ENCODE measurements at places on chromosomes 5 and 9.

DNA sequence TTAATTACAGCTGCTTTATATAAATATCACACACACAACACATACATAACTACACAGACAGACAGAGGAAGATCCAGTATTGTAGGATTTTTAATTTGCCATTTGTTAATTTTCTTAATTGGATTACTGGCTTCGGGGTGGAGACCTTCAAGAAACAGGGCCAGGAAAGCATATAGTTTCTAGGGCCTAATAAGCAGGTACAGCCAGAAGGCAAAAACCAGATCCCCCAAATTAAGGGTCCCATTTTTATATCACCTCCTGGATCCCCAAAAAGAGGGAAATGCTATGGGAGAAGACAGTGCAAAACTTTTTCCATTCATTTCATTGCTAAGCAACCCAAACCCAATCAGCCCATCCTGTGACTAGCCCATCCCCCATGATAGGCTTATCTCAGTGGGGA, 373.3 kb upstream of the FAM174A start:
- no peak for DNase-seq

DNA sequence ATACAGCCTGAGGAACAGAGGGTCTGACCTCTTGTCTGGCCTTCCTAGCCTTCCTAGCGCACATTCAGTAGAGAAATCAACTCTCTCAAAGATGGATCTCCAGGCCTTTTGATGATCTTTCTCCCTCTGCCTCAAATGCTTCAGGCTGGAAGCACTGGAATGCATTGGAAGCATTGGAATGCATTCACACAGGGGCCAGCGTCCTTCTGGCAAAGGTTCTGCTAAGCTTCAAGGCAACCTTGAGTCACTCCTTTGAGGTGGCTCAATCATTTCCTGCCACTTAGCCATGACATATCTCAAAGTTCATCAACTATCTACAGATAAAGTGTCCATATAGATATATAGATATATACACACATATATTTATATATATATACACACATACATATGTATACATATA, 42.9 kb downstream of the OR2K2 start:
- no peak for DNase-seq

DNA sequence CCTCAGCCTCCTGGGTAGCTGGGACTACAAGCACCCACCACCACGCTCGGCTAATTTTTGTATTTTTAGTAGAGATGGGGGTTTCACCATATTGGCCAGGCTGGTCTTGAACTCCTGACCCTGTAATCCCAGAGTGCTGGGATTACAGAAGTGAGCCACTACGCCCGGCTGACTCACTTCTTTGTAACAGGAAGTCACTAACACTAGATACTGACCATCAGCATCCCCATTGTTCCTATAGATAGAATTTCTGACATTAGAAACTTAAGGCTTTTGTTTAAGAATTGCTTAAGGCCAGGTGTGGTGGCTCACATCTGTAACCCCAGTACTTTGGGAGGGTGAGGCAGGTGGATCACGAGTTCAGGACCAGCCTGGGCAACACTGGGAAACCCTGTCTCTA, 42.2 kb downstream of the LEAP2 start:
- DNase-seq, result no peak

- no peak for DNase-seq
These were observed 145.7 kb downstream of the CWC27 start for GRCh38 chr5:64914396-64914795.

DNA sequence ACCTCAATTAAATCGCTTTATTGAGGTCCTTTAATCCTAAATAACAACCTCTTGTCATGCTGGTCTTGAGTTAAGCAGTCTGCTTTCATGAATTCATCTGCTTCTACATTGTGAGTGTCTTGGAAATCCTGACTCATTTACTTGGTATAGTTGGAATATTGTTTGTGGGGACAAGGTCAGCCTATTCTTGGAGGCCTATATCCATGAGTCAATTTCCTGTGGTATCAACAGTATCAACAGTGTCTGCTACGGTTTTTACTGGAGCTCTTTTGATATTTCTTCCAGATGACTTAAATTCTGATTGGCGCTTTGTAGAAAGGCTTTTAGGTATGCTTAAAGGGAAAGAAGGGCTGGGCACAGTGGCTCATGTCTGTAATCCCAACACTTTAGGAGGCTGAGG, 71.2 kb upstream of the PARP8 start:
- DNase-seq, result no peak

- no peak for DNase-seq
These were observed 20.1 kb downstream of the PCDHGC5 start for GRCh38 chr5:141508798-141509611.

GRCh38 chr9:70165006-70165602, 93.7 kb upstream of the SMC5 start:
- no peak for DNase-seq

DNA sequence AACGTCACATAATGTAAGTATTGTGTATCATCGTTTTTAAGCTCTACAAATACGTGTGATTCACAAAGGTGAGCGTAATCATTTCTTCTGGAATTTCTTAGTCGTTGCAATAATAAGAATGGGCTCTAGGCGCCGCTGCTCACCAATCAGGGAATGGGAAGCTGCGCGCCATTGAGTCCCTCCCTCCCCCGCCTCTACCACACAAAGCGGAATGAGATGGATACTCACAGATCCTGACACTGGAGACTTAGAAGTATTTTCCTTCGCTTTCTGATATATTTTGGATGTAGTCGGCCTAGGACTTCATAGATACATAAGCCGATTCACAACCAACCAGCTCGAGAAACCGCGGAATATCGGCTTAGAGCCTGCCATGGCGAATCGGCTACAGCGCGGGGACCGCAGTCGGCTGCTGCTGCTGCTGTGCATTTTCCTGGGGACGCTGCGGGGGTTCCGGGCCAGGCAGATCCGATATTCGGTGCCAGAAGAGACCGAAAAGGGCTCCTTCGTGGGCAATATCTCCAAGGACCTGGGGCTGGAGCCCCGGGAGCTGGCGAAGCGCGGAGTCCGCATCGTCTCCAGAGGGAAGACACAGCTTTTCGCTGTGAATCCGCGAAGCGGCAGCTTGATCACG, at the start of gene PCDHGA11:
Gene PCDHGA11 (plus strand): TSS at position 197 of the 634 bp plus-strand sequence. CDS start 177 bp downstream, at position 374.
- no peak for DNase-seq

DNA sequence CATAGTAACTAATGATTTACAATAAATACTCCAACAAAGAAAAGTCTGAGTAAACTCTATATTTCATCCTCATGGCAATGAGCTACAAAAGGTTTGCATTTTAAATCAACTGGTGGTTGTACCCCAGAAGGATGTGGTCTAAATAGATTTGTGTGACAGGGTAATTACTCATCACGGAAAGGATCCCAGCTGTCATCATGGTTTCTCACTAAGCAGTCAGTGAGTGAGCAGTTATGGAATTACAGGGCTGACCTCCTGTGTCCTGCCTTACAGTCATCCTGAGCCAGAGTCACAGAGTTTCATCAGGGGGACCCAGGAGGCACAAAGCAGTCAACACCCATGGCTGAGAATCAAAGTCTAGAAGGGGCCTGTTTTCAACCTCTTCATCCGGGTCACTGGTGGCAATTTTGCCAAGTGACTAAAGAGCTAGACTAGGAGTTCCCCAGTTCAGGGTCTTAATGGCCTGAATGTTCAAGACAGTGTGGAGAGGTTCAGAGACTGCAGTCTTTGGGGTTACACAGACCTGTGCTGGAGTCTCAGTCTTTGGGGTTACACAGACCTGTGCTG, 210.7 kb upstream of the SLC24A2 start:
- DNase-seq, result no peak

DNA sequence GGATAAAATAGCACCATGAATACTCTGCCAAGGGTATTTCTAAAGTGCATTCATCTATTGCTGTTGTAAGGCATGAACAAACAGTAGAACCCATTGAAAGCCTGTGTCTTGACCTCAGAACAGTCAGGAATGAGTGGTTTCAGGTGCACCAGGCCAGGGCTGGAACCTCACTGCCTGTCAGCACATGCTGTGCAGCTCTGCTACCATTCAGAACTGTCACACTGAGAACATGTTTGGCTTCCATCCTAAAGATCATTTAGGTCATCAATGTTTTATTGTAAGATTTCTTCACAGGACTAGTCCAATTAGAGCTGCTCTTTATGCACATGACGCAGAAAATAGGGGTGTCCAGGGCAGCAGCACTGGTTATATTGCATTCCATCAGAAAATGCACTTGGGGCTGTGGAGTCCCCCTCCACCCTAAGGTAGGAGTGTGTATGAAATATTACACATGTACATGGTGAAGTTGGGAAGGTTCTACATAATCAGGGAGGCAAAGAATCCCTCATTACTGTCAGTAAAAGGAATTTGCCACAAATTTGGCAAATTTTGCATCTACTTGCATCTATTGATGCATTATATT, 408.0 kb downstream of the CTNND2 start:
- no peak for DNase-seq

GRCh38 chr9:136844761-136845464, 2.6 kb downstream of the AJM1 start:
- DNase-seq, result no peak

- DNase-seq, result no peak
These were observed 680.0 kb downstream of the TAF11L14 start for GRCh38 chr5:18314192-18314778.

- DNase-seq, result no peak
These were observed 5.5 kb upstream of the PDE8B start for GRCh38 chr5:77204967-77205366.

DNA sequence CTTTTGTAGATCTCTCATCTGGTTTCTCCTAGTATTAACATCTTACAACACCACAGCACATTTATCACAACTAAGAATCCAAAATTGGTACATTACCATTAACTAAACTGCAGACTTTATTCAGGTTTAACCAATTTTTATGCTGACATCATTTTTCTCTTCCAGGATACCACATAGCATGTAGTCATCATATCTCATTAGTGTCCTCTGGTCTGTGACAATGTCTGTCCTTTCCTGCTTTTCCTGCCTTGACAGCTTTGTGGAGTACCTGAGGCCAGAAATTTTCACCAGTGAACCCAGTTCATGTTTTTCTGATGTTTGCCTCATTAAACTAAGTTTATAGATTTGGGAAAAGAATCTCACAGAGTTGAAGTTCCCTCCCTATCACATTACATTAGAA, 294.7 kb upstream of the TNC start:
- no peak for DNase-seq

- no peak for DNase-seq
These were observed 10.1 kb upstream of the UBAC1 start for GRCh38 chr9:135971111-135971766.

- no peak for DNase-seq
These were observed 108.1 kb upstream of the IER5L start for GRCh38 chr9:129285979-129286772.

GRCh38 chr5:62283861-62284260, 22.1 kb upstream of the KIF2A start:
- DNase-seq, result no peak

DNA sequence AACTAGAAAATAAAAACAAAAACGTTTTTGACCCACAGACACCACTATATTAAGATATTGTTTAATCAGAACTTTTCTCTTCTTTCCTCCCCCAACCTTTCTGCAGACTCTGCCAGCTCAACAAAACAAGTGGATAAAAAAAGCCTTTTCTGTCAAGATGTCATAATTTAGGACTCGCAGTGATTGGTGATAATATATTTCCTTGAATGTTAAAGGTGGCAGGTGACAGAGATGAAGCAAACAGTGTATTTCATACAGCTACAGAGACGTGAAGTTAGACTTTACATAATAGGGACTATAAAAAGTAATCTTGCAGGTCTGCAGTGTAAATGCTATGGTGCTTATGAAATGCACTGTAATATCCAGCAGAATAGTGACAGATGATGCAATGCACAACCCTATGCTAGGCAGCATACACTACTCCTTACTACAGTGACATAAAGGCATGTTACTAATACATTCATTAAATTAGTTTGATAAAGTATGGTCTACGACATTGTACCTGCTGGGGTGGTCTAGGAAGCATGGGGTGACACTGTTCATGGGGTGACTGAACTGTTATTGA, 326.7 kb upstream of the GRAMD2B start:
- no peak for DNase-seq

- no peak for DNase-seq
These were observed 91.7 kb downstream of the MACROH2A1 start for GRCh38 chr5:135307143-135307903.

GRCh38 chr9:107504585-107505455, 15.3 kb upstream of the KLF4 start:
- no peak for DNase-seq

DNA sequence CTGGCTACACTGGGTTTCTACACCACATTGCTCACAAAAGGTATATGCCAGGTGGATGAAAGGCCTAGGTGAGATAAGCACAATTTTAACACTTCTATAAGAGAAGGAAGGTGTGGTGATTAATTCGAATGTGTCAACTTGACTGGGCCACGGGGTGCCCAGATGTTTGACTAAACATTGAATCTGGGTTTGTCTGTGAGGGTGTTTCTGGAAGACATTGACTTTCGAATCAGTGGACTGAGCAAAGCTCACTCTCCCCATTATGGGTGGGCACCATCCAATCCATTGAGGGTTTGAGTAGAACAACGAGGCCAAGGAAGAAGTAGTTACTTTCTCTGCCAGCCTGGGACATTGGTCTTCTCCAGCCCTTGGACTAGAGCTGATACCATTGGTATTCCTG, 78.2 kb upstream of the COL5A1 start:
- DNase-seq, result no peak

DNA sequence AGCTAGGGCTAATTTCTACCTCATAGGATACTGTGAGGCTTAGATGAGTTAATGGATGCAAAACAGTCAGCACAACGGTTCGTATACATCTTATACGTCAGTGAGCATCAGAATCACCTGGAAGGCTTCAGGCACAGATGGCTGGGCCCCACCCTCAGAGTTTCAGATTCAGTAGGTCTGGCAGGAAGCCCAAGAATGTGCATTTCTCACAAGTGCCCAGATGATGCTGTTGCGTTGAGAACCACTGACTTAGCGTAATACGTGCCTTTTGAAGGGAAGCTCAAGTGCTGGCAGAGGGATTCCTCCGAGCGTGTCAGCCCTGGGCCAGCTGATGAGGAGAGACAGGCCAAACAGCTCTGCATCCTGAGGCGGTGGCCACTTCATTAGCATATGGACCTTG, 117.1 kb upstream of the WWC1 start:
- no peak for DNase-seq

DNA sequence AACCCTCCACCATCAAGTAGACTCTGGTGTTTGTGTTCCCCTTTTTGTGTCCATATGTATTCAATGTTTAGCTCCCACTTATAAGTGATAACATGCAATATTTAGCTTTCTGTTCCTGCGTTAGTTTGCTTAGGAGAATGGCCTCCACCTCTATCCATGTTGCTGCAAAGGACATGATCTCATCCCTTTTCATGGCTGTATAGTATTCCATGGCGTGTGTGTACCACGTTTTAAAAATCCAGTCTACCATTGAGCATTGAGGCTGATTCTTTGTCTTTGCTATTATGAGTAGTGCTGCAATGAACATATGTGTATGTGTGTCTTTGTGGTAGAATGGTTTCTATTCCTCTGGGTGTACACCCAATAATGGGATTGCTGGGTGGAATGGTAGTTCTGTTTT, 140.1 kb downstream of the BASP1 start:
- DNase-seq, result no peak

DNA sequence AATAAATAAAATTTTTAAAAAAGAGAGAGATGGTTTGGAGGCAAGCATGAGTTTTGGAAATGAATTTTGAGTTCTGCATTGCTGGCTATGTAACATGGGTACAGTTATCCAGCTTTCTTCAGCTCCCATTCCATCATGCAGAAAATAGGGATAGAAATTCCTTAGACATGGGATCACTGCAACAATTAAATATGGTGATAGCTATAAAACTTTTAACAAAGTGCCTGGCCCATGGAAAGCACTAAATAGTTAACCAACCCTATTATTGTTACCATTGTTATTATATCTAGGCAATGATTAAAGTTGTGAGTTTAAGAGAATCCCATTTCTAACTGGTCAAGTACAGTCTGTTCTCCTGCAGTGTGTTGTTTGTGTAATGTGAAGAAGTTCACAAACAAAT, 115.4 kb upstream of the GAS1 start:
- no peak for DNase-seq

GRCh38 chr9:124886866-124887492, 25.0 kb downstream of the ARPC5L start:
- no peak for DNase-seq

Data from stimulated activated CD4-positive, alpha-beta T cell treated with anti-CD3 and anti-CD28 coated beads, Interleukin-1b, Interleukin-23, amount 100 ng/mL, for 1 hour (primary cell).